ENCODE measurements at places on chromosomes 5 and 9.

DNA sequence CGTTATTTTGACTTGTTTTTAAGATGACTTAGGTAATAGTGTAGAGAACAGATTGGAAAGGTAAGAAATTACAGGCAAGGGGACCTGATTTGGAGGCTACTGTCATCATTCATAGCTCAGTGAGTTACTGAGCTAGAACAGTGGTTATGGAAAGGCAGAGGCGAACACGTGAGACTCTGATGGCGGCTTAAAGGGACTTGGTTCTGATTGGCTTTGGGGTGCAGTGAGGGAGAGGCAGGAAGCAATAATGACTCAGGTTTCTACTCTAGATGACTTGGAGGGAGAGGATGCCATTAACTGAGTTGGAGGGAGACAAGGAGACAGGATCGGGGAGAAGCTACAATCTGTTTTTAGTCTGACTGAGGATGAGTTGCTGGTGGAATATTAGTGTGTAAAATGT lies 3.0 kb downstream of the F2RL2 start:
- DNase-seq: no peak

DNA sequence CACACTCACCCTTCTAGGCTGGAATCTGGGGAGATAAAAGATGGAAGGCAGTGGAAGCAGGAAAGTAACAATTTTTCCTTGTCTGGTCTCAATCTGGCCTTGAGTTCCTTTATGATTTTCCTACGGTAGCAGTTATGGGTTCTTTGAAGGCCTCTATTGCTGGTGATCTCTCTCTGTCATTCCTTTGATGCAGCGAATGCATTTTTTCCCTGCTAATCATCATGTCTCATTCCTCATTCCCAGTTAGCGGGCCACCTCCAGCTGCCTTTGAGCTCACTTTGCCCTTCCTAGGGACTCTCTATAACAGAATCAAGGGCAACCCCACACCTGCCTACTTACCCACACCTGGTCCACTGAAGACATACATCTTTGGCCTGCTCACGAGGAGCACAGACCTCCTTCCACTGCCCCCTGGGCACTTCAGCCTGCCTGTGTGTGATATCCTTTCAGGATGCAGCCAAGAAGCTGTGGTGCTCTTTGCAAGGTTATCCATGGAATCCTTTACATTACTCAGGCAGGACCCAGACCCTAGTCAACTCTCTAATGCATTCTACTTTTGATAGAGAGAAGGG lies 191.7 kb downstream of the DRD1 start:
- no peak for DNase-seq

DNA sequence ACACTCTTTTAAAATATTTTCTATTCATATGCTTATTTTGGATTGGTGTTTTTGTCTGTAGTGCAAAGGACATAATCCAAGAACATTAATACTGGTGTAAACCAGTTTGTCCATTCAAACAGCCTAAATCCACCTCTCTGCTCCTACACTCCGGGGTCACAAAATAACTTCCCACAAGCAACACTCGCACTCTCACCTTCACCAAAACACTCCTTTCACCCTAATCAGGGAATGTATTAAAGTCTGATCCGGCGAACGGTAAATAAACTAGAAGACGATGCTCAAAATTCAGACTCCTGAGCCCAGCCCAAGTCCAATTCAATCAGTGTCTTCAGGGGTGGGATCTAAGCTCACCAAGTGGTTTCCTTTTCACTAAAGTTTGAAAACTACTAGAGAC lies 649 bp downstream of the AP3B1 start:
- no peak for DNase-seq

GRCh38 chr5:34519489-34520220 lies 136.5 kb upstream of the RAI14 start:
- no peak for DNase-seq

GRCh38 chr5:33310451-33310850 lies 130.3 kb upstream of the TARS1 start:
- no peak for DNase-seq

DNA sequence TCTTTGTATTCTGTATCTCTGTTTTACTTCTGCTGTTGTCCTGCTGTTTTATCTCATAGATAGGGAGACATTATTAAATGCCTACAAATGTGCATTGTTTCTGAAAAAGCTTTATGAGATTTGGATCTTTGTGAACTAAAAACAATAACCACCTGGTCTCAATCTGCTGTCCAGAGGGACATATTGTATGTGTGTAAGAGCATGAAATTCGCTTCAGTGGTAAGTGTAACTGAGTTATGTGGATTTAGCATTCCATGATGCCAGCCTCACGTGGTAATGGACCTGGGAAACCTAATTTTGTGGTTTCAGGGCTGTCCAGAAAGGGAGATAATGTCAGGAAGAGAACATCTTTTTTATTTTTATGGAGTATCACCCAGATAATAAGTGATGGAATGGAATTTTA lies 119.3 kb downstream of the GDNF start:
- no peak for DNase-seq

DNA sequence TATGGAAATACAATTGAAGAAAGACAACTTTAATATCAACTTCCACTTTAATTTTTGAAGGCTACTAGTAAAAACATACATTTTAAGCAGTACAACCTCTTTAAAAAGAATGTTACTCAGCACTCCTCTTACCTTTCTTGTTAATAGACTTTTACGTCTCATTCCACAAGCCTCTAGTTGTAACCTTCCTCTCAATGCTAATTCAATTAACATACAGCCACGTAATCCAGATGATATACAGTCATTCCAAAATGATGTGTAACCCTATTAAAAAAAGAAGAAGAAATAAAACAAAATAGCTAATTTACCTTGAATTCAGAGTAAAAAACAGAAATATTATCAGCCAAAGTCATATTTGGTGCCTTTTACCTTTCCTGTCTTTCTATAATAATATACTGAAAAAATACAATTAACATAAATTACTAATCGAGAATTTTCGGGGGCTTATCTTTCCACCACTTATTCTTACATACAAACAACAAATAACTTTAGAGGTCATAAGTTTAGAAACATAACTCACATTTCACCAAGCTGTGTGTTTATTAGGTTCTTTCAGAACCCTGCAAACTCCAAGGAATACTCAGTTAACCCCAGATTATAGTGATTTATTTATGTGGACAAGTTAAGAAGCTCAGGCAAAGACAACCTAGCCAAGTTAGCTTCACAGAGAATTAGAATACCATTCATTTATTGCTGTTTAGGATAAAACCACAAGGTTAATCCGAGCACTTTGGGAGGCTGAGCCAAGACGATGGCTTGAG lies 30.3 kb downstream of the GOLPH3 start:
- no peak for DNase-seq

DNA sequence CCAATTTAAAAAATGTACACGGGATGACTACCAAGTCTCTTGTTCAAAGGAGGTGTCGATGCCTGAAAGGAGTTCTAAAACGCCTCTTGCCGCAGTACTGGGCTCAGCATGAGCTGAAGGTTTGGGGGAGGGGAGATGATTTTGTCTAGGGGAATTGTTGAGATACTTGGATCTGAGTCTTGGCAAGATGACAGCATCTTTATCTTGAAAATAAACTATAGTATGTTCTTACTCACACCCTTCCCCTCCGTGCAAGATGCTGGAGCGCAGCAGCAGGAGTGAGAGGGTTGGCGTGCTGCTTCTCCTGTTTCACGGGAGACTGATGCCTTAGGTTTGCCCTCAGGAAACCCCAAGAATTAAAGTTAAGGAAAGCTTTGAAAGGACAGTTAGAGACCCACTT lies 47.3 kb downstream of the FAM78A start:
- DNase-seq: no peak

DNA sequence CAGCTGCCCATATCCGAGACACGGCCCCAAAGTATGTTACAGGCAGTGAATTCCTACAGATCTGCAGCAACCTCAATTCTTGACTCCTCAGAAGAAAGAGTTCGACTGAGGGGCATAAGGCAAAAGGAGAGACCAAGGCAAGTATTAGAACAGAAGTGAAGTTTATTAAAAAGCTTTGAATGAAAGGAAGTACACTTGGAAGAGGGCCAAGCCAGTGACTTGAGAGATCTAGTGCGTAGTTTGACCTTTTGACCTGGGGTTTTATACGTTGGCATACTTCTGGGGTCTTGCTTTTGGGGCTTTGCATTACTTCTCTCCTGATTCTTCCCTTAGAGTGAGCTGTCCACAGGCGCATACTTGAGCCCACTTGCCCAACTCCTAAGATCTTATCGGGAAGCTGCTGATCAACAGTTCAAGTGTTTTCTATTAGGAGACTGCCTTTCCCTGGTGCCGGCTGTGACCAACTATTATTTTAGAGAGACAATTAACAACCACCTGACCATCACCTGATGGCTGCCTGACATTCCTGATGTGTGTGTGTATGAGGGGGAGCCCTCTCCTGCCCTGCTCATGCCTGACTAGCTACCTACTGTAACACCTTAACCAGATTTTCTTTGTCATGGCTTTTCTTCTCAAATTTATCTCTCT lies 1.5 kb upstream of the DEPDC1B start:
- DNase-seq: no peak

DNA sequence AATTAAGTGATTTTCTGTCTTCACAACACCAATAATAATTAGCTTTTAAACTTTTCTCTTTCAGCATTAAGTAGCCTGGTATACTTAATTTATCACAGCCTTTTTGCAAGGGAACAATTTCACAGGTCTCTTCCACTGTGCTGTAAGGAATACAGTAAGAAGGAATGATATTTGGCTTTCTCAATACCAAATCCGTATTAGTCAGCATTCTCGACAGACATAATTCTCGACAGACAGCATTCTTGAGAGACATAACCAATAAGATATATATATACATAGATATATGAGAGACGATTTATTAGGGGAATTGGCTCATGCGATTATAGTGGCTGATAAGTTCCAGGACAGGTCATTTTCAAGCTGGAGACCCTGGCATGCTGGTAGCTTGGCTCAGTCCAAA lies 18.0 kb downstream of the PRKAA1 start:
- DNase-seq: no peak
